Muscle of arm (tissue), 14 donors: ENCODE measurements at places on chromosomes 1 and 21. TPM values are rescaled to one million over a fixed set of nuclear protein-coding genes. Genes with fewer than 3 reads are reported as not detected.

DNA sequence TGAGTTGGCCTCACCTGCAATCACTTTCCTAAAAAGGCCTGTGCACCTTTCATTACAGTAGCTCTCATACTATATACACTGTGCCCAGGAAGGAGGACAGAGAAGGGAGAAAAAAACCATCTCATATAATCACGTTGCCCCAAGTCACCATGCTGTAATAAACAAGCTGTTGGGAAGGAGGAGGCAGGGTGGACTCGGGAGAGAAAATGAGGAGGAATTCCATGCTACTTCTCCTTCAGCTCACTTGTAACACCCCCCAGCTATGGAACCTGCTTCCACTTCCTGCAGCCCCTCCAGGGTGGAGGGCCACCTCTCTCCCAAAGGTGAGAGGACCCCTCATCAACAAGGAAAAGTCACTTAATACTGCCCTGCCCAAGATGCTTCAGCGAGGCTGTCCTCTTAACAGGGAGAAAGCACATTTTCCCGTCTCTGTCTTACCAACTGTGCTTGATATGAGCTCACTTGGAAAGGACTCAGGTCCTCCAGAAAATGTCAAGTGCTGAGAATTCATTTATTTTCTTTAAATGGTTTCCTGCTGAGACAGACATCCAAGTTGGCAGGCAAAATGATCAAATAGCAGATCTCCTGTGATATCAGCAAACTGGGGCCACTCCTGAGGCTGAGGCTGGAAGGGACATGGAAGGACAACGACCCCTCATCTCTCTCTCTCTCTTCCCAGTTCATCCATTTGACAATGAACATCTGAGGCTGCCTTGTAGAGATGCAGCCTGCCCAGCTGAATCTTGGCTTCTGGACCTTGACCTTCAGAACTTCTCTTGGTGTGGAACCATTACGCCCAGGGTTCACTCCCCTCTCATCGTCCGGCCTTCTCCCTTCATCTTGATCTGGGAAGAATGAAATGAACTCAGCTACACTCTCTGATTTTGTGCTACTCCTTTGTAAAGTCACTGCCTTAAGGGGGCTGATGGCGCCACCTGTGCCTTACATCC, 54.0 kb downstream of the CAPN9 start:
- DNase-seq, result no peak

DNA sequence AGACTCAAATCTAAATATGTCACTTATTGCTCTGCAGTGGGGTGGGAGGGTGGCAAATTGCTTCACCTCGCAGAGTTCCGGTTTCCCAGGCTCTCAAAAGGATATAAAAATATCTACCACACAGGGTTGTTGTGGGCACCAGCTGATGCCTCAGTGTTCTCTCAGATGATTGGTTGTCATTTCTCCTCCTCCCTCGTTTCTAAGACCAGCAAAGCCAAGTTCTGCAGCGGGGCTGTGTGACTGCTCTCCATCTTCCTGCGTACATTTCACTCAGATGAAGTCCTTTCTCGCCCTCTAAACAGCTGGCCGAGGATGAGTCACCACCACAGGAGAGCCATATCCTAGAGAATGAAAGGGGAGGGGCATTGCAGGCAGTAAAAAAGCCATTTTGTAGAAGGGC, 35.0 kb upstream of the VWA5B1 start:
- no peak for DNase-seq

- DNase-seq, result no peak
Measured at GRCh38 chr21:30839304-30839703, 9.7 kb upstream of the KRTAP7-1 start.

VASH2 gene
- polyA plus RNA-seq, result 49.6 TPM

DNA sequence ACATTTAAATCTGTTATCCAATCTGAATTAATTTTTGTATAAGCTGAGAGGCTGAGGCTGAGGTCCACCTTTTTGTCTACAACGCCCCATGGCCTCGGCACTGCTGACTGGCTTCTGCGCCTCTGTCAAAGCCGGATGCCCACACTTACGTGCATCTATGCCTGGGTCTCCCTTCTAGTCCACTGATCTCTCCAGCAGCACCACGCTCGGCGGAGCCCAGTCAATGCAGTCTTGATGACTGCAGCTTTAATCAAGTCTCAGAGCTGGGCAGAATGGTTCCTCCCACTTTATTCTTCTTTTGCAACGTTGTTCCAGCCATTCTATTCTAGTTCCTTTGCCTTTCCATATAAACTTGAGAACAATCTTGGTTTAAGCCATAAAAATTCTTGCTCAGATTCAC, 9.4 kb downstream of the PRDM15 start:
- DNase-seq, result no peak

DNA sequence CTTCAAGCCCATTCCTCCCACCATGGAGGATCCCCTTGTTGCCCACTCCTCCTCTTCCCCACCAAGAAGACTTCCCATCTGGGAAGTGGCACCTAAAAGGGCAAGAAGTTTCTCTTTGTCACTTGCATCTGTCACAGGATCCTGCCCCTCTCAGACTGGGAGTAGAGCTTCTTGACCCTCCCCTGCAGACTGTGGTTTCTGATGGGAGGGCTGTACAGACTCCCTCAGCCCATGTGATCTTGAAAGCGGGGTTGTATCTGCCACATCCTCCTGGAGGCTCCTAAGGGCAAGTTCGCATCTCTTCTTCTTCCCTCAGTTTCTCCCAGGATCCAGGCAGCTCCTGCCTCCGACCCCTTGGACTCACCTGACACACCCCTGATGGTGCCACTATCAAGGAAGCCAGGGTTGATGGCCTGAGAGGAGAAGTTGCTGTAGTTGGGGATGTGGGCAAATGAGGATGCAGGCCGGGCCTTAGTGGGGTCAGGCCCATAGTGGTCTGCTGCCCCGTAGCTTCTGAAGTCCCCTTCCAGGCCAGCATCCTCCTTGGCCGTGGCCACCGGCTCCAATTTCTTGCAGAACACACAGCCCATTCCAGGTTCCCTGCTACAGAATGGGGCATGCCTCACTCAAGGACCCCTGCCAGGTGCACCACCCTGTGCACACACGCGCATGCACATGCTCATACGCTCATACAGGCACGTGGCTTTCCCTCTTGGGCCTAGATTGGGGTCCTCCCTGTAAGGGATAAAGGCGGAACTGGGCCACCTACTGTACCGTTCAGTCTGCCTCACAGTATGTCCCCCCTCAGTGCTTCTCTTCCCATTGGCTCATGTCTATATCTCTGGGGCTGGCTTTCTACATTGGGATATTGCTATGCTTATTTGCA, 11.4 kb downstream of the FGR start:
- DNase-seq, result no peak

- no peak for DNase-seq
Measured at GRCh38 chr1:183559061-183559460, 31.2 kb downstream of the NCF2 start.

DNA sequence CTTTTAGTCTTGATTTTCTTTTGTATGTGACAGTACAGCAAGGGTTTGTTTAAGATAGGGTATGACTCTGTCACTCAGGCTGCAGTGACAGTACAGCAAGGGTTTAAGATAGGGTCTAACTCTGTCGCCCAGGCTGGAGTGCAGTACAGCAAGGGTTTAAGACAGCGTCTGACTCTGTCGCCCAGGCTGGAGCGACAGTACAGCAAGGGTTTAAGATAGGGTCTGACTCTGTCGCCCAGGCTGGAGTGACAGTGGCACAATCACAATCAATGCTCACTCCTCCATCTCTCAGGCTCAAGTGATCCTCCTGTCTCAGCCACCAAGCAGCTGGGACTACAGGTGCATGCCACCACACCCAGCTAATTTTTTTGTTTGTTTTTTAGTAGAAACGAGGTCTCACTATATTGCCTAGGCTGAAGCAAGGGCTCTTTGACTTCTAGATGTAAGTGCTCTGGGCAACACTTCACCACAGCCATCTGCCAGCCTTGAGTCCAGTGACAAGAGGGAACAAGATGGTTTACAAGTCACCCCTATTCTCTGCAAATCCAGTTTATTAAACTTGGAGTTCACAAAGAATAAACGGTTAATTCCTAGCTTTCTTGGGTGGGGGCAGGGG, 965 bp upstream of the SH2D5 start:
- DNase-seq, result no peak

TMEM54 gene
- polyA plus RNA-seq, result 18.7 TPM
